NCI-H146 (cell line): ENCODE measurements at places on chromosomes 16 and 17.

DNA sequence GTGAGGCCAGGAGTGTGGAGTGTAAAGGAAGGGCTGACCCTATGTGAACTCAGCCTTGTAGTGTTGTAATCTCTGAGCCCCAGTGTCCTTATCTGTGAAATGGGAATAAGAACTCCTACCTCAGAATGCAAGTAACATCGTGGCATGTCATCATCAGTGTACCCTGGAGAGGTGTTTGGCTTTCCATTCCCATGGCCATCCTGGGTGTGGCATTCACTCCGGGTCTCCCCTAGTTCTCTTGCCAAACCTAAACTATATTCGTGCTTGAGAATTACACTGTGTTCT, 1.9 kb downstream of the NXPH3 start:
- DNase-seq, result no peak

GRCh38 chr17:66268247-66268927, 34.0 kb upstream of the PRKCA start:
- DNase-seq, result no peak

DNA sequence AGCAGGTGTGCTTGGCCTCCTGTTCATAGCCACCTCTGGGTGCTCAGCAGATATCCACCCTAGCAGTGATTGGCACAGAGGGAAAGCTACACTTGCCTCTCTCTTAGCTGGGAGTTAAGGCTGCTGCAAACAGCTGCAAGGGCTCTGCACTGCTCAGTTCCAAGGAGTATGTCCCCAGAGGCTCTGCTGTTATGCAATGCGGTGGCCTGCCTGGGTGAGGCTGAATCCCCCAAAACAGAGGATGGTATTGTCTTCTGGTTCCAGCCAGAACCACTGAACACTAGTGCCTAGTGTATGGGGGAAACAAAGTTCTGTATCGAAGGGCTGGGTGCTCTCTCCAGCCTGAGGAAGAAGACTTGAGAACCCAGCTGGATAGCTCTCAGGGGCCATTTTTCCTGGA, 16.8 kb downstream of the TMEM94 start:
- no peak for DNase-seq

GRCh38 chr17:64107500-64108236, 22.3 kb downstream of the ERN1 start:
- DNase-seq, result peak; percentile 12

DNA sequence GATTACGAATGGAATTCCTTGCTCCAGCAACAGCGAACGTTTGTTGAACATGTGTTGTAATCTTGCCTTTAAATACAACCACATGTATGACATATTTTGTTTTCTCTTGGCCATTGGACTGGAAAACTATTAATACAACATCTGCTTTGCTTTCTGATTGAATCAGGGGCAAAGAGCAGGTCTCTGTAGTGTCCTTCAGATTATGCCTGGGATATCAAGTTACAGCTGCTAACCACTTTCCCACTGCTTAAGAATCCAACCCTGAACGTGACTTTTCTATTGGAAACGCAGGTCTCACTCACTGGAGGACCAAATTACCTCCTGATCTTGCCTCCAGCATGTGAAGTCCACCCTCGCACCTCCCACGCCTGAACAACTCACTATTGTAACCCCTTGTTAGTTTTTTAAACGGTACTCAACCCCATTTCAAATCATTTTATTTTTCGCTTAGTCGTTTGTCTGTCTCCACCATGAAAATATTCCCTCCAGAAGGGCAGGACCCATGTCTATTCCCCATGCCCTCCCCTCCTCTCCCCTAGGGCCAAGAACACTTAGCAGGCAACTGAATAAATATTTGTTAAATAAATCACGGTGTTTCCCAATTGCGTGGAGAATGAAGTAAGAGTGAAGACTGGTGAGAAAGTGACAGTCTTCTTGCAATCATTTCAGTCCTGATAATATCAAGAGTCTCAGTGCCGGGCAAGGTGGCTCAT, 57.4 kb upstream of the MRTFB start:
- peak; percentile 68 for DNase-seq

GRCh38 chr16:68526143-68526781, 12.8 kb upstream of the ZFP90 start:
- no peak for DNase-seq

- no peak for DNase-seq
Observed at GRCh38 chr17:17134051-17134956, 71.8 kb downstream of the PLD6 start.
